NCI-H2081 (cell line): ENCODE measurements at places on chromosomes 1 and 21.

DNA sequence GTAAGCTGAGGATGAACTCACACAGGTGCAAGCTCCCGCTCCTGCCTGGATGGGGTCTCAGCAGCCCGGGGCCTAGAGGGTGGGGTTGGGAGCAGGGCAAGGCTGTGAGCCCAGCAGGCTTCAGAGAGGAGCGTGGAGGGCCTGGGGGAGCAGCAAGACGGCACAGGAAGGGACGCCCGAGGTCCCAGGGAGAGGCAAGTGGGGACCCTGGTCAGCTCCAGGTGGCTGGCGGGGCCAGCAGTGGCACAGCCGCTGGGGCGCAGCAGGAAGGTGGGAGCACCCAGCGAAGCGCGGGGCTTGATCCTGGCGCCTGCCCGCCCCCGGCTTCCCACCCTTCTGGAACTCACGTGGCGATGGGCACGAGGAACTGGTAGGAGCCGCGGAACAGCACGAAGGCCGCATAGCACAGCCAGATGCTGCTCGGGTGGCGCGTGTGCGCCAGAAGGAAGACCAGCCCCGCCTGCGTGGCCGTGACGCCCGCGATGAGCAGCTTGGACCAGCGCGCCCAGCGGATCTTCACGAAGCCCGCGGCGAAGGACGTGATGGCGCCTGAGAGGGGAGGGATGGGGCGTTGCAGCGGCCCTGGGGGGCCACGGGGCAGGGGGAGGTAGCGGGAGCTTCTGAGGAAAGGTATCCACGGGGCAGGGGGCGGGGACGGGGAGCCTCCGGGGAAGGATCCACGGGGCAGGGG is 11.7 kb downstream of the SLC19A1 start:
- no peak for DNase-seq

DNA sequence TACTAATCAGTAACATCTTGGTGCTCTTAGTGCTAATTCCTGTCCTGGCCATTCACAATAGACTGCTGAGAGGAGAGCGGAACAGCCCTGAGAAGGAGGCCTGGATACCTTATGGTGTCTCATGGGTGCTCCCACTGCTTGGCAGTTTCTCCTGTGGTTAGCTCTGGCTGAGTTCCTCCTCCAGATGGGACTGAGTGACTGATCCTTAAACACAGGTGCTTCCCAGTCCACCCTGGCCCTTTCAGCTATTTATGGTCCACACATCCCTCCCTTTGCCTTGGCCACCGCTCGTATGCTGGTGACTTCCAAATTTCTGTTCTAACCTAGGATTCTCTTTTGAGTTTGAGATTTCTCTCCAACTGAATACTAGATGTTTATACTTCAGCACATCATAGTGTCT is 157.0 kb upstream of the CACNA1E start:
- DNase-seq = no peak

- no peak for DNase-seq
Measured at GRCh38 chr1:156163712-156164111, 10.3 kb downstream of the SEMA4A start.

DNA sequence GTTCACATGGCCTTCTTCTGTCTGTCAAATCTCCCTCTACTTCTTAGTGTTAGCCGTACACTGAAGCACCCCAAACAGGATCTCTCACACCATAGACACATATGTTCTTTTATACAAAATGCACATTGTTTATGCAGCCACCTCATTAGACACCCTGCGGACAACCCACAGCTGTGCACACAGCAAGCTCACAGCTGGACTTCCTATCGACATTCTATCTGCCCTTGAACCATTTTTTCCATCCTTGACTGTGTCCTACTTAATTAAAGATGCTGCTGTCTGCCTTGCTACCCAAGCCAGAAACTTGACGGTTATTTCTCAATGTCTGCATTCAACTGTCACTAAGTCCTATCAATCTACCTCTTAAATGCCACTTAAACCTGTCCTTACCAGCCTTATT is 3.2 kb upstream of the ZBTB21 start:
- peak; percentile 63 for DNase-seq

DNA sequence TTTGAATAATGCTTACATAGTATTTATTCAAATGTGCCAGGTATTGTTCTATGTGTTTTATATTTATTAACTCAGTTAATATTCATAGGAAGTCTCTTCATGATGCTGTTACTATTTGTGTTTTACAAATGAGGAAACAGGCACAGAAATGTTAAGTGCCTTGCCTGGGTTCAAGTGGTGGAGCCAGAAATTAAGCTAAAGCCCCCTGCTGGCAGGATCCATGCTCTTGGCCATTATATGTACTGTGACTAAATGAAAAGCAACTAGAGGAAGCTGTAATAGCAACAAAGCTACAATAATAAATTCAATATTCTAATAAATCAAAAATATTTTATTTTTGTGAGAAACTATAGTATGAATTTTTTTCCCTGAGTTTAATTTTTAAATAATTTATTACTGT is 30.0 kb downstream of the IARS2 start:
- DNase-seq = no peak

- no peak for DNase-seq
Measured at GRCh38 chr1:158801396-158801795, 20.4 kb upstream of the OR6N2 start.

- DNase-seq = no peak
Measured at GRCh38 chr1:51559064-51559500, 40.0 kb upstream of the EPS15 start.

- no peak for DNase-seq
Measured at GRCh38 chr21:43322805-43323204, 104.1 kb downstream of the SIK1 start.

- peak; percentile 68 for DNase-seq
Measured at GRCh38 chr1:63691701-63692425, 82.0 kb upstream of the ROR1 start.

DNA sequence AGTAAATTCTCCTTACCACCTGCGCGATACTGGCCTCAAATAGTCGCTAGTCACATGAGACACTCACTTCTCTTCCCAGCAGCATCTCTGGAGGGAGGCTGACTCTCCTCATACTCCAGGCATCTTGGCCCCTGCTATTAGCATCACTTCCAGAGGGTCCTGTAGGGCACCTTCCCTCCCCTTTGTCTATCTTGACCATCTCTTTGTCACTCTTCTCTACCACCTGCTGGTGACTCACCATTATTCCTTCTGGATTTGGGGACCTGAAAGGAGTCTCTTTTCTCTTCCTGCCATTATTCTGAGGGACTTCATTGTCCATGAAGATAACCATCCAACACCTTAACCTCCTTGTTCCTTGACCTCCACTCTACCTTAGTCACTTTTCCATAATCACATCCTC is 31.7 kb upstream of the GPR37L1 start:
- DNase-seq = no peak

DNA sequence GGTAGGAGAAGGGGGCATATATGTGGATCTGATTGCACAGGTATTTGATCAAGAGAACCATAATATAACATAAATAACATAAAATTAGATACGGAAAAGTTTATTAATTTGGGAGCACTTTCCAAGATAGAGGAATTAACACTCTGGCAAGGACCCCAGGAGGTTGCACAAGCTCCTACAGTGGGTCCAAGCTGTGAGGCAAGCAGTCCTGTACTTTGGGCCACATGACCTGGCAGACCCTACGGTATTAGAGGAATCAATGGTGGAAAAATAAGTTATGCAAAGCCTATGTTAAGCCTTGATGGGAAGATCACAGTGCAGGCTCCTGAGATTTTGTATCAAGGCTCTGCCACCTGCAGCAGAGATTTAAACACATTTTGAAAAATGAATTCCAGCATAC is 220.1 kb downstream of the COL24A1 start:
- DNase-seq = no peak

GRCh38 chr1:232728507-232729263 is 76.5 kb upstream of the MAP10 start:
- no peak for DNase-seq

- DNase-seq = no peak
Measured at GRCh38 chr1:225428881-225429455, 1.1 kb upstream of the LBR start.

DNA sequence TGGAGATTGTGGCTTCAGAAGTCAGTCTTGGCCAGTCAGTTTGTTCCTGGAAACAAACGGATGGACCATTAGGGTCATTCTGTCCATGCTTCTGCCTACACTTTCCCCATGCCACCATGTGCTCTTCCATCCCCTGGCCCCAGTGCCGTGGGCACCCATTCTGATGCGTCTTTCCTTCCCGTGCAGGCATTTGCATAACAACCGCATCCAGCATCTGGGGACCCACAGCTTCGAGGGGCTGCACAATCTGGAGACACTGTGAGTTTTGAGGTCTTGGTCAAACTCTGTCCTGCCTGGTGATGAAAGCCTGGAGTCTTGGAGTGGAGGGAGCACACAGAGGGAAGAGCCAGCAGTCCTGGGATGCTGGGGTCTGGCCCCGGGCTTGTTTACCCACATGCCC is 61.1 kb downstream of the UBE2T start:
- no peak for DNase-seq

DNA sequence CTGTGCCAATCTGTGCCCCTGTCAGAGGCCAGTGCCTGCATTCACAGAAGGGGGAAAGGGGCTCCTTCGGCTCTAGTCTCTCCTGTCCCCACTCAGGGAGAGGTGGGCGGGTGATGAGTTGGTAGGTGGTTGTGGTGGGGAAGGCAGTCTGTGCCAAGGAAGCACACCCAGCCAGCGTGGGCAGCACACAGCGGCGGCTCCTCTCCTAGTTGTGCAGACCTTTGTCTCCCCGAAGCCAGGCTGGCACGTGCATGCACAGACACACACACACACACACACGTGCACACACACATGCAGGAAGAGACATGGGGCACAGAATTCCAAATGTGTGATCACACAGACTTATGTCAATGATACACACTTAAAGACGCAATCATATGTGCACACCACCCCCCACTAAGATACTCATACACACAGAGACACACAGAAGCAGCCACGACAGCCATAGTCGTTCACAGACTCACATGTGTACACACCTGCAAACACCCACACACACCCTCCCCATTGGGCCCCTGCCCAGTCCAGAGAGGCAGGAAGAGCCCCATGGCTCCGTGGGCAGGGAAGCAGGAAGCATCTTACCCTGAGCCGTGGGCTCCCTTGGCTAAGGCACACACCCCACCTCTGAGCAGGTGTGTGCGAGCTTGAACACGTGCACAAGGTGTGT is 16.4 kb downstream of the RIMS3 start:
- peak; percentile 72 for DNase-seq

DNA sequence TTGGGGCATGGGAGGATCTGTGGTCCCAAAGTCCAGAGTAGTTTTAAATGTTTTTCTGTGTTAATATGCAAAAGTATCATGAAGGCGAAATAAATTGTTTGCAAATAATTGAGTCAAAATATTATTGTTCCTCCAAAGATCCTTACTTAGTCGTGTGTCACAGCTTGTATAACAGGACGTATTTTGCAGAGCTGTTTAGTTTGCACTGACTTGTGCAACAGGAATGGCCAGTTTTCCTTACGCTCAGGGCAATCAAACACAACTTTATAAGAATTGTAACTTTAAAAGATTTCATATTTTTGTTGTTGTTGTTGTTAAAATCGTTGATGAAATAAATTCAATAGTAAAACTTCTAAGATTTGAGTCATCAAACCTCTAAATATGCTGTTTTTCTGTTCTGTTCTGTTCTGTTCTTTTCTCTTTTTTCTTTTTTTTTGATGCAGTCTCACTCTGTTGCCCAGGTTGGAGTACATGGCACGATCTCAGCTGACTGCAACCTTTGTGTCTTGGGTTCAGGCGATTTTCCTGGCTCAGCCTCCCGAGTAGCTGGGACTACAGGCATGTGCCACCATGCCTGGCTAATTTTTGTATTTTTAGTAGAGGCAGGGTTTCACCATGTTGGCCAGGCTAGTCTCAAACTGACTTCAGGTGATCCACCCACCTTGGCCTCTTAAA is 60.6 kb downstream of the UCK2 start:
- no peak for DNase-seq

- DNase-seq = no peak
Measured at GRCh38 chr1:75861831-75862230, 65.1 kb downstream of the MSH4 start.

- no peak for DNase-seq
Measured at GRCh38 chr1:109765896-109766615, 2.3 kb upstream of the EPS8L3 start.

- DNase-seq = peak; percentile 29
Measured at GRCh38 chr1:25785333-25786067, 14.5 kb upstream of the SELENON start.

DNA sequence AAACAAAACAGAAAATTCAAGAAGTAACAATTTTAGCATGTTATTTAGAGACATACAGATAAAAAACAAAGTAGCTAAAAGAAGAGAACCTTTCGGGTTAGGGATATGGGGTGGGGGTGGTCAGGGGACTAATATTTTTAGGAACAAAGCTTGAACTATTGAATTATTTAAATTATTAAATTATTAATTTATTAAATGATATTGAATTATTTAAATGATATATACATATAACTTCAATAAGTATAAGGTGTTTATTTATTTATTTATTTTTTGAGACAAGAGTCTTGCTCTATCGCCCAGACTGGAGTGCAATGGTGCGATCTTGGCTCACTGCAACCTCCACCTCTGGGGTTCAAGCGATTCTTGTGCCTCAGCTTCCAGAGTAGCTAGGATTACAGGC is 36.0 kb downstream of the EIF2B3 start:
- DNase-seq = no peak

- DNase-seq = no peak
Measured at GRCh38 chr1:231442735-231443134, 20.6 kb upstream of the EGLN1 start.

DNA sequence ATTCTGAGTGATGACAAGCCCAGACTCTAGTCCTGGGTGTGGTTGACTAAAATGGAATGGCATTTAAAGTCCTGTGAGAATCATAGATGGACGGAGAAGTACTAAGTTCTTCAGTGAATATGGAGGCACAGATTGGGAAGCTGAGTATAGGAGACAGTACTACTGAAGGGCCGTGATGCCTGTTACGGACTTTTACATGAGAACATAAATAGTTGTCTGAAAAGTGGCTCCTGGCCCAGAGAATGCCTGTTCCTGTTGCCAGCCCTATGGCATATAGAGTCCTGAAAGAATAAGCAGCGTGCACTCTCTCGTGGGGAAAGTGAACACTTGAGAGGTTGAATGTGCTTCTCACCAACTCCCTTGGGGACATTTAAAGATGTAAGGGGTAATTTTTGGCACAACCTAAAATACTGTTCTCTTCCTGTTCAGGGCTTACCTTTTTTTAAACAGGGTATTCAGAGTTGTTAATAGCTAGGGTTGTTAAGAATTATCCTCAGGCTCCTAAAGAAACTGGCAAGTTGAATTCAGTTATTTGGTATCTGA is 20.4 kb downstream of the CCT8 start:
- no peak for DNase-seq

GRCh38 chr21:26070822-26071425 is 99.6 kb downstream of the APP start:
- no peak for DNase-seq
